NCI-H510A (cell line): ENCODE measurements at places on chromosomes 7 and 10.

GRCh38 chr7:97342512-97342911 is 225.0 kb downstream of the SDHAF3 start:
- no peak for DNase-seq

DNA sequence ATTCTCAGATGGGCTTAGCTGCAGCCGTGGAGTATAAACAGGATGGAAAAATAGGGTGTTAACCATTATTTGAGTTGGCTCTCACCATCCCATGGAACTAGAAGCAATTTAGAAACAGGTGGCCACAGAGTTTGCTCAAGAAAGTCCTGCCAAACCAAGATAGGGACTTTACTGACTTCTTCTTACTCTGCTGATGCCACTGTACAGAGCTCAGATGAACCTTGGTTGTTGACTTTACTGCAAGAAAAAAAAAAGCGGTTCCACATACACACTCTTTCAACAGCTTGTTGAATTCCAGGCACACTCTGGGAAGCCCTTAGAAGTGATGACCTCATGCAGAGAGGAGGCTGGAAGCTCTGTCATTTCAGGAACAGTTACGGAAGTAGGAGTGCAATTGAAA is 753.4 kb downstream of the NRG3 start:
- peak; percentile 4 for DNase-seq

DNA sequence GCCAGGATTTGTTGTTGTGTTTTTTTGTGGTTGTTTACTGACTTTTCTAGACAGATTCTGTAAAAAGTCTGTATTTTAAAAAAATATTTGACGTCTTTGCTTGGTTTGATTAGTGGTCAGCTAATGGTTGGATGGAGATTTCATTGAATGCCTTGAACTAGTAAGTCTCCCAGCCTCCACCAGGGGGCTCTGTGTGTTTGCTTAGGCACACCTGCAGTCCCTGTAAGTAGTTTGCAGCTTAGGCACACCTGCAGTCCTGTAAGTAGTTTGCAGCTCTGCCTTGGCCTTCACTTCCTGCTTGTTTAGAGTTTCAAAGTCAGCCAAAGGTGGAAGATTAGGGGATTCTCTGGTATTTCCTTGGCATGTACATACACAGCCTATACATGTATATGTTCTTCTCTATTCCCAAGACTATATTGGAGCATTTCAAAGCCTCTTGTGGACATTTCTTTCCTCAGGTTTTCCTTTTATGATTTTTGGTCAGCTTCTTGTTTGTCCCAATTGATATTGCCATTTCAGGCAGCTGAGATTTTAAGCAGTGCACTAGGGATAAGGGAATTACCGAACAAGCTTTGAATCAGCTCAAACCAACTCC is 101.6 kb downstream of the CCSER2 start:
- DNase-seq: peak; percentile 46

DNA sequence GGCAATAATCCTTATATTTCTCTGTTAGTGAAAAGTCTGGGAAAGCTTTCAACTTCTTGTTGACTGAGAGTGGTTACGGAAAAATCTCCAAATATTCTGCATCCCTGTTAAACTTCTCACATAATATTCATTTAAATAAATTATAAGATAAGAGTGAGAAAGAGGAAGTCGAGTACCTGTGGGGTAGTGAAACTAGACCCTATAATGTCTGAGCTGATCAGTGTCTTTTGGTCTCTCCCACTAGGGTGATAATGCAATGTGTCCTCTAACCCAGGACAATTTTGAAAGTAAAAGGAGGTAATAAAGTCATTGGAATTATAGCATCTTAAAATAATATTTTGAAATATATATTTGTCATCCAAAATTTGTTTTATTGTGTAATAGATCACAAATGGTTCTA is 2.1 kb upstream of the AGR3 start:
- DNase-seq: no peak

DNA sequence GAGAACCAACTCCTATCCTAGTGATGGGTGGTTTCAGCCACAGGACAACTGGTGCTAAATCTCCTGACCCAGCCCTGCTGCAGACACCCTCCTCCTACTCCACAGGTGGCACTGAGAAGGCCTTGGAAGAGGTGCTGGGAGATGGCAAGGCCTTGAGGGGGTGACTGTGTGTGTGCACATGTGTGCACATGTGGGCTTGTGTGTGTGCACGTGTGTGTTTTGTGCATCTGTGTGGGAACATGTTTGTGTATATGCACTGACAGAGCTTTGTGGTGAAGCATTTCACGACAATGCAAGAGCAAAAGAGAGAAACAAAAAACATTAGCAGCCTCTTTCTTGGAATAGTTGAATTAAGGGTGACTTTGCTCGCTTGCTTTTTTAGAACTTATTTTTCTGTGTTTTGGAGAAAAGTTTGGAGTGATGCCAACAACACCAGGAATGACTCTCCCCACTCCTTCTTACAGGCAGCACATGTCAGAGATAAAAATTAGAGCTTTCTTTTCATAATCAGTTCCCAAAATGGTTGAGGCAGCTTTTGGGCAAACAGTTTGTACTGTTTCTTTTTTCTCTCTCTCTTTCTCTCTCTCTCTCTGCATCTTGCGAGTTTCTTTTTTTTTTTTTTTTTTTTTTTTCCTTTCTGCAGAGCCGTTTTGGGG is 69.5 kb downstream of the SEC61G start:
- no peak for DNase-seq

GRCh38 chr10:116215651-116216050 is 57.4 kb downstream of the GFRA1 start:
- DNase-seq: no peak

DNA sequence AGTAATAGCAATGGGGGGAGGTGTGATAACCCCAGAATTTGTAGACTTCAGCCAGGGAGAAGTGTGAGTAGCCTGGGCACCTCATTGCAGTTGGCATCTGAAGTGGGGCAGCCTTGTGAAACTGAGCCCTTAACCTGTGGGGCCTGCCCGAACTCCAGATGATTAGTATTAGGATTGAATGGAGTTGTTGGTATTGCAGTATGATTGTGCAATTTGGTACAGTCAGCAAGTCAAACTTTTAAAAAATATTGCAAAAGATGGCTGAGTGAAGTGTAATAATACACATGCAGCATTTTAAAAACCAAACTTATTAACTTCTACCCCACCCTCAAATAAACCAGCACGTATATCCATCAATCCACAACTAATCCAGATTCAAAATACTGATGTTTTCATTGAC is 9.3 kb downstream of the RBM33 start:
- DNase-seq: no peak

- DNase-seq: no peak
Observed at GRCh38 chr10:129962872-129963640, 1.0 kb downstream of the EBF3 start.

GRCh38 chr7:28732071-28732869 is 225.9 kb downstream of the TRIL start:
- no peak for DNase-seq

DNA sequence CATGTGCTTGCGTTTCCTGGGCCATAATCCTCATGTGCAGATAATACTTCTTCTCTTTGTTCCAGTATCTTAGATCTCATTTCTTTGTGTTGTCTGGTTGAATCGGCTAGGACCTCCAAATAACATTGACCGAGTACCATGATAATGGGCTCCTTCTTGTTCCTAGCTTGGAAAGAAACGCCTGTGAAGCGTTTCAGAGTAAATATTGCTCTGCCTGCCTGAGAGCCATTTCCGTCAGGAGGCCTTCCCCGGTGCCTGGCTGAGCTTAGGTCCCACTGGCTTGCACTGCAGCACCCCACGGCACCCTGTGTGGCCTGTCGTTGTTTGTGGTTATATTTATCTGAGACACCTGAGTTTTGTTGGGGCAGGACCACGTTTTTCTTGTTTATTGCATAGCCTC is 17.7 kb downstream of the FOXK1 start:
- peak; percentile 31 for DNase-seq
